Suppressor macrophage (primary cell): ENCODE measurements at places on chromosomes 3 and 15.
A peak's percentile ranks its signal among the peaks of the same experiment; 100 is the strongest.

DNA sequence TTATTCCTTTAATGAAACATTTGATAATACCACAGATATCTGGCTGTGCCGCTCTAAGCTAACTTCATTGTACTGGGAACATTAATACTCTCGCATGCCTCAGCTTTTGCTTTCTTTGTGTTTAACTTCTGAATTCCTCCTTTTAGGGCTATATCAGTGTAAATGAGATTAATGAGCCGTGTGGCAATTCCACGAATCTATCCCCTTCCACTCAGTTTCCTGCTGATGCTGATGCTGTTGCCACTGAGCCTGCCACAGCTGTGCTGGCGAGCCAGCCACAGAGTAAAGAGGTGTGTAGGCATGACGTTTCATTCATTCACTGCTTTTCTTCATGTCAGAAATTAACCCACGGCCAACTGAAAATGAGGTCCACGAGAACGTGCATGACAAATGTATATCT, 30.0 kb upstream of the ABHD10 start:
- DNase-seq, result no peak

DNA sequence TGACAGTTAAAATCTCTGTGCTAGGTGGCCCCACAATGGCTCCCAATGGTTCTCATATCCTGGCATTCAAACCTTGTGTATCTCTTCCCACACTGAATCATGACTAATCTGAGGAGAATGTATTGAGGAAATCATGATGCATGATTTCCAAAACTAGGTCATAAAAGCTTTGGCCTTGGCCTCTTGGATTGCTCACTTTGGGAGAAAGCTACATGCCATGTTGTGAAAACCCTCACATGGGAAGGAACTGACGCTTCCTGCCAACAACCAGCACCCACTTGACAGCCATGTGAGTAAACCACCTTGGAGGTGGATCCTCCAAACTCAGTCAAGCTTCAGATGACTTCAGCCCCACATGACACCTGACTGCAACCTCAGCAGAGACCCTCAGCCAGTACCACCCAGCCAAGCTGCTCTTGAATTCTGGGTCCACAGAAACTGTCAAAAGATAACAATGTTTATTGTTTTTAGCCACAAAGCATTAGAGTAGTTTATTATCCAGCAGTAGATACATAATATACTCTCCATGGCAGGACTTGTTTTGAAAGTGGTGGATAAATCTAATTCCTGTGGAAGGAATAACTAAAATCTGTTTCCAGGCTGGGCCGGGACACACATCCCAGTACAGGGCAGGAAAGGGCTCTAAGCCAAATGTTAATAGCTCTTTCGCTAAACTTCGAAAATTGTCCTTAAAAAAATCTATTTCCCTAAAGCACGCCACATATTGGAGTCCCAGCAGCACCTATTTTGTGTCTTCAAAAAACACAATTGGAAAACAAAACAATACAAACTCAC, 1.0 kb upstream of the ZNF620 start:
- peak; percentile 93 for DNase-seq

DNA sequence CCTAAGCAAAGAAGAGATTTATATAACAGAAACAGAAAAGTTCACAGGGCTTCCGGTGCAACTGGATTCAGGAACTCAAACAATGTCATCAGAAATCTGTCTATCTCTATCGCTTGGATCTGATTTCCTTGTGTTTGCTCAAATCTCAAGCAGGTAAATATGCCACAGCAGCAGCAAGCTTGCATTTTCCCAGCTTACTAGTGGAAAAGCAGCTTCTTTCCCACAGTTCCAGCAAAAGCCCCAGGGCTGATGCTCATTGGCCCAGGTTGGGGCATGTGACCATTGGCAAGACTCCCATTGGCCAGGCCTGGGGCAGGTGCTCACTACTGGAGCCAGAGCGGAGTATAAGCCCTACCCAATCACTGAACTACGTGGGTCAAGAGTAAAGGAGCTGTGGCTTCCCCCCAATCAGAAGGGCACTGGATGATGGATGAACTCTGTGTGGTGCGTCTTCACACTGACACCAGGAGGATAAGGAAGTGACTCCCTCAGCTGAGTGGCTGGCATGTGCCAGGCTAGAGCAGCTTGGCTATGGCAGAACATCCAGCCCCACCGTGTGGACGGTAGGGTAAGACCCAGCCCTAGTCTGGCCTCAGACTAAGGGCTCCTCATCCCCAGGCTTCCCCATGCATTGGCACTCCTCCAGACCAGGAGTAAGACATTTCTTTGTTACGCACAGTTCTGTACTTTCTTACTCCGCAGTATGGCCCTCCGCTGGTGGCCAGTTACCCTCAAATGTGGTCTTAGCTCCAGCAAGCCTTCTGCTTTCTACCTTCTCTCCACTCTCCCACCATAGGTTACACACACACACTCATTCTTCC, 13.1 kb upstream of the VIPR1 start:
- DNase-seq, result no peak

- DNase-seq, result no peak
Measured at GRCh38 chr15:73593304-73594074, 39.7 kb downstream of the NPTN start.

DNA sequence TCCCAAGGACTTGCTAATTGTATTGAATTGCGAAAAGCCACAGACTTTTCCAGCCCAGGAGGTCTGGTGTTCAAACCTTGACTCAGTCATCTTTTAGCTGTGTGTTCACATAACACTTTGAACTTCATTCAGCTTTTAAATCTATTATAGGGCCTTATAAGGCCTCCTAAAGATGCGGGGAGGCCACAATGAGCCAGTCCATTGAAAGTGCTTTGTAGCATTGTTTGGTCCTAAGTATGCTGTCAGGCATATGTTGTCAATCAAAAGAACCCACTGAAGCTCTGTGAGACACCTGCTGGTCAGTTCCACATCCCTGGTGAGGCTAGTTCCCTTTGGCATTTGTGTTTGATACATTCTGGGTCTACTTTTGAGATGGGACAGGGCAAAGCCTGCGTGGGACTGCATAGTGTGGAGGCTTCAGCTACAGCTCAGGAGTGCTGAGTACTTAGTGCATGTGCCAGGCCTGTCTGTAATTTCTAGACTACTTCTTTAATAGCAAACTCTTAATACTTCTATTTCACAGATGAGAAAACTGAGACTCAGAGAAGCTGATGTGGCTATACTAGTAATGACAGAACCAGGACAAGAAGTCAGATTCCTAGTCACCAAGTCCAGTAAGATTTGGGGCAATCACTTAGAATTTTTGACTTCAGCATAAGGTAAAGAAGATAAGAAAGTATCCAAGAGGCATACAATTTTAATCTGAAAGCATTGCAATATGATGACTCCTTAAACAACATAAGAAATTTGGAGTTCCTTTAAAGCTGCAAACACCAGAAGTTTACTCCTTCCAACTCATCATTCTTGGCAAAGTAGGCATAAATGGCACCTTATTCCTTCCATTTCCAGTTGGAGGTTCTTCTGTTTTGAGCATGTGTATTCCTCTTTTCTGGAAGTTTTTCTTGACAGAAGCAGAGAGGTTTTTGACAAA, 213.0 kb downstream of the PDCD6IP start:
- DNase-seq, result peak; percentile 16

- DNase-seq, result no peak
Measured at GRCh38 chr3:146881966-146882760, 277.0 kb upstream of the PLSCR5 start.

DNA sequence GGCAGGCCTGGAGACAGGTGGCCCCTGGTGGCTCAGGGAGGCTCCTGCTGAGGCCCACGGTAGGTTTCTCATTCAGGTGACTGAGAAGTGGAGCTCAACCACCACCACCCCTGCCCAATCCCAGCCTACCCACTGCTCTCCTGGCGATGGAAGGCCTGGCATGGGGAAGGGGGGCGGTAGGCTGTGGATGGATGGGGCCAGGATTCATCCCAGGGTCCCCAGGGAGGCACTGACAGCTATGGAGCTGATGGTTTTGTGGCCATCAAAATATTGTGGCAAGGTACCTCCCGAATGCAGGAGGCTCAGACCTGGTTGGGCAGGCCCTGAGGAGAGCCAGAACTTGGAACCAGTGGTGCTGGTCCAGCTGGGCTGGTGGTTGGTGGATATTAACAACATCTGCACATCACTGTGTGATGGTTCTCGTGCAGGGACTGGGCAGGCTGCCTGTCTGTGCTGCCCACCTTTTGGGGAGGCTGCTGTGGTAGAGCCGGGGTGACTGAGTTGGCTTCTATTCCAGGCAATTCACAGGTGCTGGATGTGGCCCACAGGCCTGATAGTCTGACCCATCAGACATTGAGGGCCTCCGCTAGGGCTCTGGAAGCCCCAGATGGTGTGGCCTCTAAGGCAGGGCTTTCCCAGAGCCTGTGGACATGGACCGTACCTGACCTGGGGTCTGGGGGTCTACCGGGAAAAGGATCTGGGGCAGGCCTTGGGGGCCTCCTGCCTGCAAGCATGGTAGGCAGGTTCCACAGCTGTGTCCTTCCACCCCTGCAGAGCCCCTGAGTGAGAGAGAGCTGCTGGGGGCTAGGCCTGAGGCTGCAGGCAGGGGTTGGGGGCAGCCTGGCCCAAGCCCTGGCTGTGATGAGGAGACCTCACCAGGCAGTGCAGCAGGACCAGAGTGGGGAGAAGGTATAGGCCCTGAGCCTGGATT, 3.4 kb downstream of the ZBTB47 start:
- DNase-seq, result no peak

DNA sequence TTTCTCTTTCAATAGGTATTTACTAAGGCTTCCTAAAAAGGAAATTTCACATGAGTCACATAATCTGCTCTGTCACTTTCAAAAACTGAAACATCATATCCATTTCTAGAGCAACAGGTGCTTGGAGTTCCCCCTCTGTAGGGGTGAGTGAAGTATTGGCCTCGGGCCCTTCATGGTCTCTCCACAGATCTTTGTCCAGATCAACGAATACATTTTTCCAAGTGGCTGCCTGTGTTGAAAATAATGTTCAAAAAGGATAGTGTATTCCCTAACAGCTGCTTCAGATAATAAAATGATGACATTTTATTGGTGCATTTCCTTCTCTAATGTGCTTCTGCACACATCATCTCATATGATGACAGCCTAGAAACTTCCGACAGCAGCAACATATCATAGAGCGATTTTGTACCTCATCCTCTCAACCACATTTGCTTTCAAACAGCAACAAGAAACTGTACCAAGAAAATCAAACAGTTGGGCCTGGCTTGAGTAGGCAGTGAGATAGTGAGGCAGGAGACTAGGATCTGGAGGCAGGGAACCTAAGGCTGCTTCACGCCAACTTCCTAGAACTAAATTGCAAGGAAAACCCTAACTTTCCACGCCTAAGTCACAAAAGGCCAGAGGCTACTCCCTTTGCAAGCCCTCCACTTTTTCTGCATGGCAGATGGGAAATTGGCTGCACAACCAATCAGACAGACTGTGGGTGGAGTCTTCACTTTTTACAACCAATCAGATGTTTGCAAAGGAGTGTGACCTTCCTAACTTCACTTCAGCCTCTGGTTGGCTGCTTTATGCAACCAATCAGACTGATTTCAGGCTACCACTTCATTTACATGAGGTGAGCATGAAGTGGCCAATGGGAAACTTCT, 340.2 kb downstream of the LRRC3B start:
- no peak for DNase-seq

DNA sequence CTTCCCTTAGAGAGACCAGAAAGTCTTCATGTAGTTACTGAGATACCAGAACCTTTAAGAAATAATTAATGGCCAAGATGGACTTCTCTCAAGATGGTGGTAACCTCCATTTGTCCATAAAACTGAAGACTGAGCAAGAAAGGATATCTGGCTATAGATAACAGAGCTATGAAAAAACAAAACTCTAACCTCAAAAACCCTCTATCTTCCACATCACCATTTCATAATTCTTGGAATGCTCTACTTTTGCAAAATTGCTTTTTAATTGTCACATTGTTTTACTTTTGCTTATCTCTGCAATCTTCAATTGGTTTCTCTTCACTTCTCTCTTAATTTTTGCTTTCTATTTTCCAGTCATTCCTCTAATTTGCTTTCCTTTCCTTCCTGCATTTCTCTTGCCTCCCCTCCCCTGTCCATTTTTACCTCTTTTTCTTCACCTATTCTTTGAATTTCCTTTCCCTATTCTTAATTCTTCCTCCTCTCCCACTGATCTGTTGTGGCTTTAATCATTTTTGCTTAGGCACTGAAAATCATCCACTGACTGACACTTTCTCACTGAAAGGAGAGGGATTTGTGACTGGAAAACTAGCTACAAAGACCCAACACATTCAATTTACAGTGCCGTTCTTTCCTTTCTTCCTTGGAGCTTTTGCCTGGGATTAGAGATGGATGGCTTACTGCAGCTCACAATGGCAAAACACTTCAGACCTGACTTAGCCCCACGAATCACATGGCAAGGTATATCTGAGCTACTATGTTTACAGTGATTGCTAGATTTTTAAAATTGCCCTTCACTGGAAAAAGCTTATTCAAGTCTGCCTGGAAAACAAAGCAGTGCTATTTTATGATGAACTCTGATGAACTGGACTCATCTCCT, 242.8 kb downstream of the CHST2 start:
- DNase-seq, result no peak

GRCh38 chr15:47500842-47501241, 216.5 kb upstream of the SEMA6D start:
- no peak for DNase-seq

- no peak for DNase-seq
Measured at GRCh38 chr3:77348244-77348855, 308.5 kb downstream of the ROBO2 start.

DNA sequence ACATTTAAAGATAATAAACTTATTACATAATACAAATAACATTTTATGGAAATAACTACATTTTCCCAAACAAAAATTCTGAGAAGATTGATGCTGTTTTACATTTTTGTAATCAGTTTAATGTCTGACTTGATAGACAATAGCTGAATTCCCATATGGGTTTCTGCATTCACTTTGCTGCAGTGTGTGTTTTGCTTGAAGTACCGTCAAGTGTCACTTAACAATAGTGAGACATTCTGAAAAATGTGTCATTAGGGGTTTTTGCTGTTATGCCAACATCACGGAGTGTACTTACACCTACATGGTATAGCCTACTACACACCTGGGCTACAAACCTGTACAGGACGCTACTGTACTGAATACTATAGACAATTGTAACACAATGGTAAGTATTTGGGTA, 57.5 kb downstream of the USF3 start:
- DNase-seq, result no peak

GRCh38 chr3:44068753-44069152, 172.9 kb upstream of the TOPAZ1 start:
- no peak for DNase-seq

- no peak for DNase-seq
Measured at GRCh38 chr15:41610048-41610447, 50.2 kb upstream of the MGA start.

GRCh38 chr3:141419946-141420345, 51.6 kb downstream of the ZBTB38 start:
- no peak for DNase-seq
